ENCODE measurements at places on chromosomes 5 and 9.

- DNase-seq = no peak
Observed at GRCh38 chr5:175052351-175052750, 328.0 kb downstream of the MSX2 start.

GRCh38 chr5:156328161-156328560 is 1.2 kb downstream of the SGCD start:
- DNase-seq = no peak

DNA sequence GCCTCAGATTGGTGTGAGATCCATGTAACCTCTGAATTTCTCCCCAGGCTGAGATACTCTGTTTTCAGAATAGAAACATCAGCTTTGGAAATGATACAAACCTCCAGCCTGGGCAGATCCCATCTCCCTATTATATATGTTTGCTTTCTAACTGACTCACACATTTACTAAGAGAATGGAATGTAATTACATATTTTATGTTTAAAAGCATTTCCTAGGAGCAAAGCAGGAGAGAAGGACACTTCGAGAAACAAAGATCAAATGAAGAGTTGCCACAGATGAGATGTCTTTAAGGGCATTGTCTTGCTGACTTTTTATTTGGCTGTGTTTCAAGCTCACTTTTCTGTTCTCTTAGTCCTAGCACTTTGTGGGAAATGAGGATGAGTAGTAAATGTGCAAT is 96.3 kb downstream of the CDH18 start:
- DNase-seq = no peak

DNA sequence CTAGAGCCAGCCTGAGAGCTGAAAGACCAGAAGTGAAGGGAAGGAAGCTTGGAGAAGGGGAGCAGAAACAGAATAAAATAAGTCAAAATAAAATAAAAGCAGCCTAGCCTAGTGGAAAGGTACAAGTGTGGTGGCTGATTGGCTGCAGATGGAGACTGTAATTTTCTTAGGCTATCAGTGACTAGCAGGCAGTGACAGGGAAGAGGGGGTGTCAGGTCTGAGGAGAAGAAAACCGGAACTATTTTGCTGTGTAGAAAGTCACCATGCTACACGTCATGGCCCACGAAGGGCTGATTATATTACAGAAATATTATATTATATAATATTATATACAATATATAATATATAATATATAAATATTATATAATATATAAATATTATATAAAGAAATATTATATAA is 98.1 kb upstream of the TAF11L2 start:
- no peak for DNase-seq

- no peak for DNase-seq
Observed at GRCh38 chr5:158953929-158954534, 145.7 kb downstream of the EBF1 start.

GRCh38 chr9:69155341-69156030 is 18.6 kb upstream of the TJP2 start:
- no peak for DNase-seq

DNA sequence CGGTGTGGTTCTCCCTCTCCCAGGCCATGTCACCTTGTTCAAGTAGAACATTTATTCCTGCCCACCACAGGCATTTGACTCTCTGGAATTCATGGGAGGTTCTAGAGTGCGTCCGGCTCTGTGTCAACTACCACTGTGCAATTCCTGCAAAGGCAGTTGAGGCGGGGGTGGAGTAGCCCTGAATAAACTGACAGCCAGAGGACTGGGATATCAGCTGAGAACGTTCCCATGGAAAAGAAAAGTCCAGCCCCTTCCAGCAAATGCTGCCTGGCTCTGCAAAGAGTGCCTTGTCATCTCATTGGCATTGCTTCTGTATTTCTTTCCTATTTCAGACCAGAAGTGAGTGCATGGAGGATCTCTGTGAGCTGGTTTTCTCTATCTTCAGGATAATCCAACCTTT is 18.9 kb upstream of the MEGF9 start:
- DNase-seq = no peak

- DNase-seq = no peak
Observed at GRCh38 chr9:74824654-74825053, 63.1 kb downstream of the TRPM6 start.

- no peak for DNase-seq
Observed at GRCh38 chr5:176678584-176678983, 31.3 kb downstream of the TSPAN17 start.

DNA sequence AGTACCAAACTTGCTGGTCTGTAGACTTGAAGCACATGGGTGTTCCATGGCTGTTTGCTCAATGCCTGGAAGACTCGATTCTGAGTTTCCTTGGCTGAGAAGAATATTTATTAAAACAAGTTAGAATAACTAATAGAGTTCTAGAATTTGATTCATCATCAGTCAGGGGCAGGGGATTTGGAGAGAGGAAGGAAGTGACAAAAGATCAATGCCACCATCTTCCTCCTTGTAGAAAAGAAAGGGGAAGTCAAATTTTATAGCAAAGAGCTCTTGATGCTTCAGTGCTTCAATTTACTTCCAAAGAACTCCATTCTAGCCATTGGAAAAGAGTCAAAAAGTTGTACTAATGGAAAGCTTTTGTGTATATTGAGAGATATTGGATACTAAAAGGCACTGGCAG is 236.3 kb downstream of the MCTP1 start:
- no peak for DNase-seq

DNA sequence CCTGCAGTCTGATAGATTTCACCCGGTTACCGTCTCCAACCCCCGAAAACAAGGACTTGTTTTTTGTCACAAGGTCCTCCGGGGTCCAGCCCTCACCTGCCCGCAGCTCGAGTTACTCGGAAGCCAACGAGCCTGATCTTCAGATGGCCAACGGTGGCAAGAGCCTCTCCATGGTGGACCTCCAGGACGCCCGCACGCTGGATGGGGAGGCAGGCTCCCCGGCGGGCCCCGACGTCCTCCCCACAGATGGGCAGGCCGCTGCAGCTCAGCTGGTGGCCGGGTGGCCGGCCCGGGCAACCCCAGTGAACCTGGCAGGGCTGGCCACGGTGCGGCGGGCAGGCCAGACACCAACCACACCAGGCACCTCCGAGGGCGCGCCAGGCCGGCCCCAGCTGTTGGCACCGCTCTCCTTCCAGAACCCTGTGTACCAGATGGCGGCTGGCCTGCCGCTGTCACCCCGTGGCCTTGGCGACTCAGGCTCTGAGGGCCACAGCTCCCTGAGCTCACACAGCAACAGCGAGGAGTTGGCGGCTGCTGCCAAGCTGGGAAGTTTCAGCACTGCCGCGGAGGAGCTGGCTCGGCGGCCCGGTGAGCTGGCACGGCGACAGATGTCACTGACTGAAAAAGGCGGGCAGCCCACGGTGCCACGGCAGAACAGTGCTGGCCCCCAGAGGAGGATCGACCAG is 121.3 kb downstream of the DAB2IP start:
- no peak for DNase-seq

DNA sequence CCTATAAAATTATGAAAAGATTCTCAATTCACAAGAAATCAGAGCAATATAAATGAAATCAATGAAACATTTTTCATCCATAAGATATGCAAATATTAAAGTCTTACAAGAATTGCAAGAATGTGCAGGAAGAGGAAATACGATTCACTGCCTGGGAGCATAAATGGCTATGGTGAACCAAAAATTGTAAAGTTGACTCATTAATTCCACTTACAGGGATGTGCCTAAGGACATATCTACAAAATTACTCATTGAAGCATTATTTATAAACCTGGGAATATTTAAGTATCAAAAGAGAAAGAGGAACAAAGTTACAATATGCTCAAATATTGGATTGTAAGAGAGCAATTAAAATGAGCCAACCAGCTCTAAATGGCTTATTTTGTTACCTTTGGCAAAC is 6.9 kb upstream of the NIPSNAP3A start:
- no peak for DNase-seq

DNA sequence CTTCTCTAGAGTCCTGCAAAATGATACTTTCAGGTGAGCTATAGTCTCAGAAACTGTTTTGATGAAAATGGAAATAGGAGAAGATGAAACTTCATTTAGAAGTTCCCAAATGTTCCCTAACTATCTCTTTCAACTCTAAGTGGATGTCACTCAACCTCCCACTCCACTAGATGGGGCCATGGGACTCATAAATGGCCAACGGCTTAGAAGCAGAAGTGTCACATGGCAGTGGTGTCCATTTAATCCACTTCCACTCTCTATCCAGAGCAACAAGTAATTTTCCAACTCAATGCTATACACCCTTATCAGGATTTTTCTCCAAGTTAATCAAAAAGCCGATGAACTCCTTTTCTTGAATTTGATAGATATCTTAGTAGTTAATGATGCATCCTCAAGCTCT is 295.7 kb downstream of the EDIL3 start:
- no peak for DNase-seq

GRCh38 chr9:68975365-68976043 is 38.4 kb downstream of the PRKACG start:
- DNase-seq = no peak

DNA sequence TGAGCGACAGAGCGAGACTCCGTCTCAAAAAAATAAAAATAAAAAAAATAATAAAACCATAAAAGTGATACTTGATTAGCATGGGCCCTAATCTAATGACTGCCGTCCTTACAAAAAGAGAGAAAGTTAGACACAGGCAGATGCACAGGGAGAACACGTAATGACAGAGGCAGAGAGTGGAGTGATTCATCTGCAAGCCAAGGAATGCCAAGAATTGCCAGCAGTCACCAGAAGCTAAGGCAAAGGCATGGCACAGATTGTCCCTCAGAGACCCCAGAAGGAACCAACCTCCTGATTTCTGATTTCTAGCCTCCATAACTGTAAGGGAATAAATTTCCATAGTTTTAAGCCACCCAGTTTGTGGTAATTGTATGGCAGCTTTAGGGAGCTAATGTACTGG is 79.6 kb upstream of the FREM1 start:
- no peak for DNase-seq

GRCh38 chr5:91030521-91031401 is 352.4 kb downstream of the ARRDC3 start:
- DNase-seq = no peak

- peak; percentile 10 for DNase-seq
Observed at GRCh38 chr5:157108976-157109375, at the start of gene HAVCR2. Gene HAVCR2, minus strand, starts transcription at chr5:157109044. Its CDS starts 61 bp downstream, at chr5:157108983.

- DNase-seq = no peak
Observed at GRCh38 chr5:56557198-56557597, 258.2 kb upstream of the MAP3K1 start.

DNA sequence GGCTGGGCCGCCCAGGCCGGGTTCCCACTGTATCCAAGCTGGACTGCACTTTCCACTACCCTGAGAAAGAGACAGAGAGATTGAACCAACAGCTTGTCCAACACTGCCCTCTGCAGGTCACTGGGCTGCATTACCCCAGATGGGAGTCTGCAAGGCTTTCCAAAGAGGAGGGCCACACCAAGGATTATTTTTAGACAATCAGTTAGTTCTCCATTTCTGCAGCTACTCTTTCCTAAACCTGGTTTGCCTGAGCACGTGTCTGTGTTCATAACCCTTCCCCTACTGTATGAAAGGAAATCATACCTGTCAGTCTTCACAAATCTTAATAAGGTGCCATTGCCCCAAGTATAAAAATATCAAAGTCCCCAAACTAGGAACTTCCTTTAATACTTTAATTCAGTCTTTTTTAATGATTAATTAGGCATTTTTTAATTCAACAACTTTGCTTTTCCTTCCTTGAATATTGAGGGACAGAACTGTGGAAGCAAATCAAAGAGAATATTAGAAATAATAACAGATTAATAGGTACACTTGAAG is 13.4 kb upstream of the FGF1 start:
- peak; percentile 64 for DNase-seq

GRCh38 chr9:35691334-35691650 is 1.6 kb upstream of the TPM2 start:
- no peak for DNase-seq

- no peak for DNase-seq
Observed at GRCh38 chr9:38164659-38165221, 95.7 kb upstream of the SHB start.

DNA sequence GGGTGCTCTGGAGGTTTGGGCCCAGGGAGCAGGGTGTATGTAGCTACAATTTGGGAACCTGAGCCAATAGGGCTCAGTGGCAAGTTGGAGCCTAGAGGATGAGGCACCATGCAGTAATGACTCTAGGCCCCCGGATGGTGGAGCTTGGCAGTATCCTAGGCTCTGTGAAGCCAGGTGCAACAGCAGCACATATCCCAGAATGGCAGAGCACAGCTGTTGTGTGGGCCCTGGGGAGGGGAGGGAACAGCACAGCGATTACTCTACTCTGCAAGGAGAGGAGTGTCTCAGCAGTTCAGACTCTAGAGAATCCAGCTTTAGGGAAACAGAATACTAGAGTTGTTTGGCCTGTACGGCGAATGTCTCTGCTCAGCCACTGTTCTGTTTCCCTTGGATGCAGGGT is 56.1 kb downstream of the LRRTM2 start:
- no peak for DNase-seq

- no peak for DNase-seq
Observed at GRCh38 chr5:133236541-133236951, 184.7 kb downstream of the HSPA4 start.

- peak; percentile 25 for DNase-seq
Observed at GRCh38 chr9:3240656-3241268, 285.0 kb downstream of the RFX3 start.

DNA sequence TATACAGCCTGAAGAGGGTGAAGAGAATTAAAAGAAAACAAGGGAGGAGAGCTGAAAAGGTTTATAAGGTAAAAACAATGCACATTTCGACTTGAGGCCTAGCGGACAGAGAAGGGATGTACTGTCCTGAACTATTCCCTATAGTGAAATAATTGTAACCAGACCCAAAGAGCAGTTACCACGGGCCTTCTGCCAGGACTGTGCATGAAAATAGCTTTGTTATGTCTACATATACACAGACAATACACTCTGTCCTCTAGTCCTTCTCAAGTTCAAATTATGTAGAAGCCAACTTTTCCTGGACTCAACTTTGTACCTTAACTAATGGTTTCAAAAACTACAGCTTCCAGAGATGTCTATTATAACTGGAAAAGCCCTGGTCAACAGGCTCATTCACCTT is 223.7 kb downstream of the PCSK5 start:
- DNase-seq = no peak

DNA sequence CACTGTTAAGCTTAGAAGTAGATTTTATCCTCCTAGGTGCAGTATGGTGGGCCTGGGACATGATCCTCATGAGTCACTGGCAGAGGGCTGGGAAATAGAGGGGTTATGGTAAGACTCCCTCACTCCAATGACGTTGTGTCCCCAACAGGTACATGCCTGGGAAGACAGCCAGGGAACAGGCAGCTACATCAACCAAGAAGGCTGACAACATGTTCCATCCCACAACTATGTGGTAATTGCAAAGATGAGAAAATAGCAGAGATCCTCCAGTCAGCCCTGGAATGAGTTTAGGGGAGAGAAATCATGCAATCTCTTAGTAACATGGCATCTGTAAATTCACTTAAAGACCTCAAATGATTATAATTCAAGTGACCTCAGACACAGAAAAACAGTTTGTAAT is 114.4 kb upstream of the LIFR start:
- no peak for DNase-seq

- no peak for DNase-seq
Observed at GRCh38 chr5:171986772-171987171, 19.7 kb downstream of the FBXW11 start.
